ENCODE measurements at places on chromosomes 2 and 18. TPM values are rescaled to one million over a fixed set of nuclear protein-coding genes. Genes with fewer than 3 reads are reported as not detected.

- DNase-seq = peak; percentile 93
These were observed 178.1 kb upstream of the PKDCC start for GRCh38 chr2:41869542-41870264.

- DNase-seq = no peak
These were observed 435.2 kb downstream of the ARHGAP15 start for GRCh38 chr2:143564419-143564818.

- no peak for DNase-seq
These were observed 259.7 kb downstream of the ETAA1 start for GRCh38 chr2:67656875-67657274.

DNA sequence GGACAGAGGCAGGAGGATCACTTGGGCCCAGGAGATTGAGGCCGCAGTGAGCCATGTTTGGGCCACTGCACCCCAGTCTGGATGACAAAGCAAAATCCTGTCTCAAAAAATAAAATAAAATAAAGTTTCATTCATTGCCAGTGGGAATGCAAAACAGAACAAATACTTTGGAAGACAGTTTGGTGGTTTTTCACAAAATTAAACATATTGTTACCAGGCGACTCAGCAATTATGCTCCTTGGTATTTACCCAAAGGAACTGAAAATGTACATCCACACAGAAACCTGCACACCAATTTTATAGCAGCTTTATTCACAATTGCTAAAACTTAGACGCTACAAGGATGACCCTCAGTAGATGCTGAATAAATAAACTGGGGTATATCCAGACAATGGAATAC, 35.8 kb downstream of the FOSL2 start:
- DNase-seq = no peak

- no peak for DNase-seq
These were observed at the start of gene TM4SF20 for GRCh38 chr2:227379095-227379494. TSS of gene TM4SF20 (minus strand) at chr2:227379306. CDS start at chr2:227379268, 38 bp downstream.

- DNase-seq = no peak
These were observed 226.3 kb downstream of the TCF4 start for GRCh38 chr18:55361492-55362250.

DNA sequence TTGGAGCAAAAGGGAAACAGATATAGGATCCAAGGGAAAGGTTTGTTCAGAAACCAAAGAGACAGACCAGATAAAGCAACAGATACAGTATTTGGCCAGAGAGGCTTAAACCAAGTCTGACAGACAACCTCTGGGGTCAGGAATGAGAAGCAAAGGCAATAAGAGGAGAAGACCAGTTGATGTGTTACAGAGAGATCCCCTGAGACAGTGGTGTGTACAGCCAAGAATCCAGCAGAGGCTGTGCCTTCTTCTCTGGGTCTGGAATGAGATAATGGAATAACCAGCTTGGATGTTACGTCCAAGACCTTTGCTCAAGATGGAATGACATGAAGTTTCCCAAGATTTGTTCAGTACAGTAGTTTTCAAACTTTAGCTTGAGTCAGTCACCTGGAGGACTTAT, 61.1 kb downstream of the MDH1 start:
- no peak for DNase-seq

DNA sequence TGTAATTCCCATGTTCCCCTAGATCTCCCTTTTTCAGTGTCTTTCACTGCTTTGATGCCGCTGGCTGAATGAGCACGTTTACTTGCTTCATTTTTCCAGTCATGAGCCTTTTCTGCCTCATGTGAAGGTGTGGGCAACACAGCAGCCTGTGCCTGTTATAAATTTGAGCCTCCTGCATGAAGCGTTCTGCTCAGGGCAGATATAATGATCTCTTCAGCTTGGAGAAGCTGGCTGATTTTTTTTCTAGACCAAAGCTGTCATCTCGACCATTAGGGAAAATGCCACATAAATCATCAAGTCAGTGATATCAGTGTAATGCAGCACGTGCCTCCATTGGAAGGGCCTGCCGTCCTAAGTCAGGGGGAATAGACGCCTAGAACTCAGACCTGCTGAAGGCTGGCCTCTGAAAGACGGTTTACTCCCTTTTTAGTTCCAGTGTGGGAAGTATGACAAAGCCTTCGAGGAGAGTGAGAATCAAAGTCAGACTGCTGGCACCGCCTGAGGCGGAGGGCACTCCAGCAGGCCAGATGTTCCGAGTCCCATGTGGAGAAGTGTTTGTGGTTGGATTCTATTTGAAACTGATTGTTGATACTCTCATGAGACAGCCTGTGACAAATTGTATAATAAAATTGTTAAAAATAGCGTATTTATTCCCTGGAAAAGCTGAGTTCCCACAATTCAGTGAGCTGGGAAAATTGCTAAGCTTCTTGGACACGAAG, 196.5 kb downstream of the MYO1B start:
- no peak for DNase-seq

- DNase-seq = no peak
These were observed 2.6 kb downstream of the PMAIP1 start for GRCh38 chr18:59902131-59902992.

GRCh38 chr2:216142540-216142939, 33.4 kb downstream of the XRCC5 start:
- DNase-seq = no peak

GRCh38 chr18:48934723-48935432, 15.9 kb downstream of the SMAD7 start:
- DNase-seq = no peak

DNA sequence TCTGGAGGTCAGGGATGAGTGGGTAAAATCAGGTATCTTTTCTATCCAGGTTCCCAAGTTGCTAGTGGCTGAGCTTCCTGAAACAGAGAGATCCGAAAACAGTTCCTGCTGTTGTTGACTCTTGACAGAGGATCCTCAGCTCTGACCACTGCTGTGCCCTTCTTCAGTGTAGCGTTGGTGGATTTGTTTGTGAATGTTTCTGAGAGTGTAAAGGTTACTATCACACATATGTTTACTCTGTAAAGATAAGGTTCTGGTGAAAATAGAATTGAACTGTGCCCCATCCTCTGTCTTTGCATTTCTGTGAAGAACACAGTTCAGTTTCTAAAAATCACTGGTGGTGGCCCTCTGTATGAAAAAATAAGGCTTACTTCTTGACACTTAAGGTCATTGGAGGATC, 119.8 kb downstream of the LDLRAD4 start:
- no peak for DNase-seq

DNA sequence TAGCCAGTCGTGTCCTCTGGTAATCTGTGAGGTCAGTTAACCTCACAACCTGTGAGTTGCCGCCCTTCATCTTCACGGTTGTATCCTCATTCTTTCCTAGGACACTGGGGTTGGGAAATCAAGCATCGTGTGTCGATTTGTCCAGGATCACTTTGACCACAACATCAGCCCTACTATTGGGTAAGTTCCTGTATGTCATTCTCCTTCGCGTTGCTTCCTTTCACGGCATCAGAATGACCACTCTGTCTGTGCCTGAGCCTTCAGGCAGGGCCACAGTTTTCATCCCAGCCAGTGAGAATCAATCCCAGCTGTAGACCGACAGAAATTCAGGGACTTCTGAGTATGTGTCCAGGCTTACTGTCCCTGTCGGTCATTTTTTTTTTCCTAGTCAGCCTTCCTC, 67.1 kb downstream of the RAB31 start:
- DNase-seq = no peak

DNA sequence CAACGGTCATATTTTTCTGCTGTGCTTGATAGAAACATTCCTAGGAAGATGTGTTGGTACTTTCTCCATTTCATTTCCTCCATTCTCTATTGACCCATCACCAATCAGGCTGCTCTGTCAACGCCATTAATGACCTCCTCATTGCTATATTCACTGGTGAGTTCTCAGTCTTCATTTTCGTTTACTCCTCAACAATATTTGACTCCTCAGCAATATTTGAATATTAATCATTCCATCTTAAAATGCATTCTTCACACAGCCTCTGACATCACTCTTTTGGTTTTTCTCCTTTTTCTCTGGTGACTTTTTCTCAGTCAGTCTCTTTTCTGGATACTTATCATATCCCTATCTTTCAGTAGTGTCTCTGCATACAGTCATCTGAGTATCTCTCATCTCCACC, 323.5 kb upstream of the CRIM1 start:
- no peak for DNase-seq

DNA sequence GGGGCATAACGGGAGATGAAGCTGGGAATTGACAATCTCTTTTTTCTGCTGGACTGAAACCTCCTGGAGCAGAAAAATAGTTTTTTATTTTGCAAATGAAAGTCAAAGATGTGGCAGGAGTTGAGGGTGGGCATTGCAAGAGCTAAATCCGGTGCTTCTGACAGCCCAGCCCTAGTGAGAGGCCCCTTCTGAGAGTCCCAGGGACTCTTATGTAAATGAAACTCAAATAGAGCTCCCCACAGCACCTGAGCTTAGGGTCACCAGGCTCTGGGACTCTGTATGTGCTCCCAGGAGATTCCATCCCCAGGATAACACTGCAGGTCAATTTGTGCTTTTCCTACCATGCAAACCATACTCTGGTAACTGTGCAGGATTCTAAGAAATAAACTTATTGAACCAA, 192.8 kb downstream of the ANKRD30B start:
- no peak for DNase-seq

ALKAL2 gene
- total RNA-seq = 10.4 TPM

SERPINB13 gene
- total RNA-seq = not detected

NFATC1 gene
- 6.6 TPM for total RNA-seq

ACVR1C gene
- 0.40 TPM for total RNA-seq

POTEI gene
- 0.20 TPM for total RNA-seq

G6PC2 gene
- not detected for total RNA-seq

ELAC1 gene
- 3.2 TPM for total RNA-seq

Measured in H1 (cell line).